ENCODE measurements at places on chromosomes 3 and 15.

- no peak for DNase-seq
Observed at GRCh38 chr15:61441891-61442290, 212.8 kb upstream of the RORA start.

DNA sequence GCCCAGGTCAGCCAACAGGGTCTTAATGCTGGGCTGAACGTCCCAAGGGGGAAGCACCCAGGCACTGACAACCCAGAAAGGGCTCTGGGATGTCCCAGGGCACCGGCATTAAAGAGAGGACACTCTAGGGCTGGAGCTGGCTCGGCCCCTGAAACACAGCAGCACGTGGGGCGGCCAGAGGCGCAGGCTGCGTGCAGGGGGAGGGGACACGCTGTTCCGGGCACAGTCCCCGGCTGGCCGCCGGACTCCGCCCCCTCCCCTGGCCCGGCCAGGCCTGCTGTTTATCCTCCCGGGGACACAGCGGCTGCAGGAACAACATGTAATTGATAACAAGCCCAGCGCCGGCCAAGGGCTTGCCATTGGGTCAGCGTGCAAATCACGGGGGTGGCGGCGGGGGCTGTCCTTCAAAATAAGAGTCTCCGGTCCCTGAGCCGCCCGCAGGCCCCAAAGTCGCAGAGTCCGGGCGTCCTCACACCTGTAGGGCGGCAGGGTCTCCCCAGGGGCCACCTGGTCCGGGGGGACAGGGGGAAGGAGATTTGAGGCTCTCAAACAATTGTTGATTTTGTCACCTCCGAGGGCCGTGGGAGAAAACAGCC, 1.3 kb downstream of the KLF15 start:
- DNase-seq = peak; percentile 71

DNA sequence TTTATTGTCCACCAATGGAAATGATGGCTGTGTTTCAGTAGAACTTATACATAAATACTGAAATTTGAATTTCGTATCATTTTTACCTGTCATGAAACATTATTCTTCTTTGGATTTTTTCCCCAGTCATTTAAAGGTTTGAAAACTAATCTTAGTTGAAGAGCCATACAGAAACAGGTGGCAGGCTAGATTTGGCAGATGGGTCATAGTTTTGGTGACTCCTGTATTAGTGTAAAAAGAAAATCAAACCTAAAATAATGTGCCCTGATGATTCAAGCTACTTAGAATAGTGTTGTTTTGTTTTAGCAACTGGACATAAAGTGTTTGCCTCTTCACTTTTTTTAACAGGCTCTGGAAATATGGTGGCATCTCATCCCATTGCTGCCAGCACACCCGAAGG, 68.9 kb downstream of the SIDT1 start:
- no peak for DNase-seq

DNA sequence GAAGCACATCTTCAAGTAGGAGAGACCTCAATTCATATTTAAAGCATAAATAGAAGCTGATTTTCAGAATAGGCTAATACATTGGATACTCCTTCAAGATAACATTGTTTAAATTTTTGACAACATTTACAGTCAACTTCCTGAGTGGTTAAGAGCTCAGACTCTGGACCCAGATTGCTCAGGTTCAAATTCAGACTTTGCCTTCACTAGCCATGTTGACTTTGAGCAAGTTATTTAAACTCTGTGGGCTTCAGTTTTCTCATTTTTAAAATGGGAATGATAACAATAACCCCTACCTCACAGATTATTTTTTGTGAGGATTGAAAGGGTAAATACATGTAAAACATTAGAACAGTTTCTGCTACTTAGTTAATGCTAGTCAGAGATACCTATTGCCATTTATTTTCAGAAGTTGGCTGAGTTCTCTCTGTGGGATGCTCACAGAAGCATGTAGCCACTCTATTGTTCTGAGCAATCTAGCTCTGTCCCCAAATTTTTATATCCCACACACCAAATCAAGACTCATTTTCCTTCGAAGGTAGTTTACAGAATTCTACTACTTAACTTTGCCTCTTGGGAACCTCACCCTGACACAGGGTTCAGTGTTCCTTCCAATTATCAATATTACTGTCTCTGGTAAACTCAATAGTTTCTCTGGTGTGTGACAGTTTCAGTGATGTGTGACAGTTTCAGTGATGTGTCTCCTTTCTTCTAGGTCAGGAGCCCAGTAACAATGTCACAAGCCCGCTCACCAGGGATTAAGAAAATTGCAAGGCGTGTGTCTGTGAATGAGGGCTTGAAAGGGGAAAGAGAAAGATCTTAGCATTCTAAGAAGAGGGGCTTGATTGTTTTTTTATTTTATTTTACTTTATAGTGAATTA, 79.4 kb upstream of the OSTN start:
- no peak for DNase-seq

DNA sequence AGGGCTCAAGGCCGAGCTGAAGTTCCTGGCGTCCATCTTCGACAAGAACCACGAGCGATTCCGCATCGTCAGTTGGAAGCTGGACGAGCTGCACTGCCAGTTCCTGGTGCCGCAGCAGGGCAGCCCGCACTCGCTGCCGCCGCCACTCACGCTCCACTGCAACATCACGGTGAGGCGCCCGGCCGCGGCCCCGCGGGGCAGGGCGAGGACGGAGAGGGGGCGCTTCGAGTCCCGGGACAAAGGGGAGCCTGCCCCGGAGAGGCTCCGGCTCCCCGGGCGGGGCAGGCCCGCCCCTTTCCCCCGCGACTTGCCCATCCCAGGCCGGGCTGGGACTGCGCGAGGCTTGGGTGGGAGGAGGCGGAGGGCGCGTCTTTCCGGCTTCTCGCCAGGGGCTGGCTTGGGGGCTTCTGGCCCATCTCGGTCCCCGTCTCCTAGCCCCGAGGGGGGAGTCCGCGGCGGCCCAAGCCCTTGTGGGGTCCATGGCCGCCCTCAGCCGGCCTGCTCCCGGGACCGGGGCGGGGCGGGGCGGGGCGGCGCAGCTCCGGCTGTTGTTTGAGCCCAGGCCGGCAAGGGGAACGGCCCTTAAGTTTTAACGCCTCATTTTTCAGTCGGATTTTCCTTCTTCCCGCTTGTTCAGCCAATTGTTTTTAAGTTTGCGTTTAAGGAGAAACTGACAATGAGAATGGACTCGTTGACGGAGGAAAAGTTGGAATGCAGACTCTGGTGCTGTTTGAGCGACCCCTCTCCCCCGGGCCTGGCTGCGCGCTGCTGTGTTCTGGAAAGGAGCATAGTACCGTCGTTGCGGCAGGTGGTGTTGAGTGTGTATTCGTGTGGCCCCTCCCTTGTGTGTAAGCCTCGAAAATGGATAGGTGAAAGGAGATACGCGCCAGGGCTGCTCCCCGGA, 683 bp downstream of the UBE2Q2 start:
- peak; percentile 63 for DNase-seq

DNA sequence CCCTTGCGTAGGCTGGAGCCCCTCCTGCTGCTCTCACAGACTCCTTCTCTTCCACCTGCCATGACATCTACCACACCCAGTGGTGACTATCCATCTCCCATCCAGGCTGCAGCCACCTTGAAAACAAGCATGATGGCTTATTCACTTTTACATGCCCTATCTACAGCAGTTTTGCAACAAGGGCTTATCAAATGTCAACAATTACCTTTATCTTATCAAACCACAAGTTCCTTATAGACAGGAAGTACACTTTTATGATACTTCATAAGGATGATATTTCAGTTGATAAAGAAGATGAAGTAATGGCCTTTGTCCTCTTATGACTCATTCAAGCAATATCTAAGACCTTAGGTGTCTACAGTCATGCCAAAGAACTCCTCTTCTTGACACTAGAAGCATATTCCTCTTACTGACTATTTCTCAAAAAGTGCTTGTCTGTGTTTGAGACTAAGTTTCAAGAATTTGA, 125.3 kb upstream of the SPRED1 start:
- DNase-seq = peak; percentile 14

DNA sequence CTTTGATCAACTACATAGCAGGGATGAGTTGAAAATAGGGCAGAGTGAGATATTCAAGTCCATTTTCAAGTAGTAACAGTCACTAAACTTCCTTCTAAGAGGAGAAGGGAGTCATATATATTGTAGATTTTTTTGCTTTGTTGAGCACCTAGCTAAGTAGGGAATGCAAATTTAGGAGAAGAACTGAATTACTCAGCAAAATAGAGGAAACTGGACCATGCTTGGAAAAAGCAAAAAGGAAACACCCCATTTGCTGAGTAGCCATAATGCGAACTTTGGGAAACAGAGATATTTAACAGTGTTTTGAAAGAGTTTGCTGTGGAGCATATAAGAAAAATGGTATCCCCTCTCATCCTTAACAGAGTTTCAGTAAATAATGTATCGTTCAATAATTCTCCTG, 54.9 kb downstream of the CD200R1L start:
- DNase-seq = no peak

GRCh38 chr3:58588030-58588614, 10.9 kb upstream of the FAM107A start:
- DNase-seq = peak; percentile 56

DNA sequence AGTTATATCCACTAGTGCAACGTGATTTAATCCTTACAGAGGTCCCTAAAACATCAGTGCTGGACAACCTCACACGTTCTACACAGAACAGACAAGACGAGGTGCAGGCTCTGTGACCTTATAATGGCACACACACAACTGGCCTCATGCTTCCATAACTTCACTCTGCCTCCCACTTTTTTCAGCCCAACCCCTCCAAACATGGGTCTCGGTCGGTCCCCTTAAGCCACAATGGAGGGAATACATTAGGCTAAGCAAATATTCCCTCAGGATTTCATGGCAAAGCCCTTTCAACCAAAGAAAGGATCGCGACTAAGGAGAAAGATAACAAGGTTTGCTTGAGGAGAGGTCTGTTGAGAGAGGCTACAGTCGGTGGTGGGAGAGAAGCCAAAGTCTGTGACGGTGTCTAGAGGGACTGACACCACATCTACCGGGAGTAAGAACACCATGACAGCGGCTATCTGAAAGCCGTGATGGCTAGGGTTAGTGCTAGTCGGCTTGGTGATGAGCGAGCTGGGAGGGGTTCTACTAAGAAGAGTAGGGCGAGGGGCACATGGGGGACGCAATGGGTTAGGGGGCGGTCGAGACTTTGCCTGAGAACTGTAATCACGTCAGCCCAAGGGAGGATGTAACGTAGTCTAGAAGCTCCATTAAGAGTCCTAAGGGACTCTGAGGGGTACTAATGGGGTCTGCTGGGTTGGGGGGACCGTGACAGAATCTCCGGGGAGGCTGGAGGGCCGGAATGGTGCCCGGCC, 1.0 kb downstream of the MYO9A start:
- peak; percentile 46 for DNase-seq

DNA sequence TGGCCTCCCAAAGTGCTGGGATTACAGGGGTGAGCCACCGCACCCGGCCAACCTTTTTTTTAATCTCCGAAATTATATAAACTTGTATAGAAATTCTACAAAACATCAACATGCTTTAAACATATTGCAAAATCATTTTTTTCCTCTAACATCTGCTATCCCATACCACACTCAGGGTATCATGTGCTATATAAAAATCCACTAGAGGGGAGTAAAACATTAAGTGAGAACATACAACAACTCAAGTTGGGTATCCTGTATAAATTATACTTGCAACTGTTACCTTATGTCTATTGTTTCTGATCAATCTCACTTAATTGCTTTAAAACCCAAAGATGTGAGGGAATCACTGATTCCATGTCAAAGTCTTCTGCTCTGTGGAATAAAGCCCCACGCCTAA, 71.9 kb upstream of the FBN1 start:
- DNase-seq = peak; percentile 51

DNA sequence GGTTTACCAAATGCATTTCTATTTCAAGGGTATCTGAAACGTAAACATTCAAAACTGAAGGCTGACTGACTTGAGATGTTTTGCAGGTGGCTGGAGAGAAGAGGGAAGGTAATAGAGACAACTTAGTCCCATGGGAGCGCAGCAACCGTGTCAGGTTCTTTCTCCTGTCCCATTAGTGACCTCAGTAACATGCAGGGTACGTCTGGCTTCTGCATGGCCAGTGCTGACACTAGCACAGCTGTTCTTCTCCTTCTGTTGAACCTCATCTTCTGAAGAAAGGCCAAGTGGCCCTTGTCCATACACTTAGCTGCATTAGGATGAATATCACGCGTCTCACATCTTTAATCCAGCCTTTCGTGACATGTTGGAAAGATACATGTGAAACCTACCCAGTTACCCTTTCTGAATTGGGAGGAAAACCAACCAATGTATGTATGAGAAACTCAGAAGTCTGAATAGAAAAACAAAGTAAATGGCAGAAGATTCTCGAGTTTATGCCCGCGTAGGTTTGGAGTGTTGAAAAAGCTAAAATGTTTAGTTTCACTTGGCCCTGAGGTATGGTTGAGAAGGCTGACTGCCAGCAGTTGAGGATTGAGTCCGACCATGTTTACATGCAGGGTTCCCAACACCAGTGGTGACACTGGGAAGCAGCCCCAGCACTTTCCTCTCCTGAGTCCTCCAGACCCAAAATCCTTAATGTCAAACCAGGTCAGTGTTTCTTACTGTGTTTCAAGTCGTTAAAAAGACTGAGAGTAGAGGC, 10.3 kb downstream of the NCBP2 start:
- DNase-seq = no peak

Measured in EH (cell line).